WTC11 (cell line): ENCODE measurements at places on chromosomes 4 and X. TPM values are rescaled to one million over a fixed set of nuclear protein-coding genes. Genes with fewer than 3 reads are reported as not detected.

DNA sequence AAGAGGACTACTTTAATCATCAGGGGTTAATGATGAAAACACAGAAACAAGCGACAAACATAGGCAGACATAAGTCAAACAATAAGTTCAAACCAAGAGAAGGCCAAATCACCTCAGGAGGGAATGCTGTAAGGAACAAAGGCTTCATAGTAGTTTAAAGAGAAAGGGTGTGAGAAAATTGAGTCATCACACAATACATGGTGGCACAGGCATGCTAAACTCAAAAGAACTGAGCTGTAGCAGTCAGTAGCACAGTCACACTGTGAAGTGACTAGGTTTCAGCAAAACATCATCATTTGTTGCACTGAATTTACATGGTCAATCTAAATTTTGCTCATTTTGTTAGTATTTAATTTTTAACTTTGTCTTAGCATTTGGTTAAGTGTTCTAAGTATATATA is 24.2 kb downstream of the SMC1A start:
- no peak for DNase-seq

DNA sequence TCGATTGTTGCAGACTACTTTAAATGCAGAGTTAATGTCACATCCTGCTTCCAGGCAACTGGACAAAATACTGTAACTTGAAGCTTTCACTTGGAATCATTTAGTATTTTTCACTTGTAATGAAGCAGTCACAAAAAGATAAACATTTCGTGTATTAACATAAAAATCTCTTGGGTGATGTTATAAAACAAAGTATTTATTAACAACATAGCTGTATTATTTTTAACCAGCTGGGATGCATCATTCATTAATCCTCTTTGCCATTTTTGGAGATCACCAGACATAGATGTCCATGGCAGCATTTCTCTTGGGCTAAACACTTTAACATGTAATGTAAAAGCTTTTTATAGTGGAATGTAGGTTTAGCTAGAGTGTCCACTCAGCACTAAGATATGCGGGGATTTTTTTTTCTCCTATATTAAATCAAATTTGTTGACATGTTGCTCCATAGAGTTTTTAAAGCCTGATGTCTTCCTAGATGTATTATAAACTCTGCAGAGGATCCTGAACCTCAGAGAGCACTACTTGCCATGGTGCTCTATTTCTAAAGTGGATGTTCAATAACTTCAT is 193.7 kb upstream of the SPANXN4 start:
- no peak for DNase-seq

GRCh38 chrX:155998761-155999510 is 1.4 kb downstream of the IL9R start:
- no peak for DNase-seq

GRCh38 chr4:17557880-17558279 is 19.1 kb upstream of the LAP3 start:
- no peak for DNase-seq

GRCh38 chr4:5787311-5787710 is 76.3 kb downstream of the EVC start:
- DNase-seq, result no peak

DNA sequence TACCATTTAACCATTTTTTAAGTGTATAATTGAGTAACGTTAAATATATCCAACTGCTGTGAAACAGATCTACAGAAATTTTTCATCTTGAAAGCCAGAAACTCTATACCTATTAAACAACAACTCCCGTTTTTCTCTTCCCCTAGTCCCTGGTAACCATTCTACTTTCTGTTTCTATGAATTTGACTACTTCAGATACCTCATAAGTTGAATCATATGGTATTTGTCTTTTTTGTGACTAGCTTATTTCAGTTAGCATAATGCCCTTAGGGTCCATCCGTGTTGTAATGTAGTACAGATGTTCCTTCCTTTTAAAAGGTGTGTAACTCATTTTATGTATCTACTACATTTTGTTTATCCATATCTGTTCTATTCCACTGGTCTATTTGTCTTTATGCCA is 48.7 kb downstream of the STAG2 start:
- DNase-seq, result no peak

GRCh38 chr4:153542834-153543233 is 76.7 kb downstream of the TMEM131L start:
- peak; percentile 58 for DNase-seq

GRCh38 chrX:12986164-12986779 is 11.4 kb downstream of the TMSB4X start:
- DNase-seq, result no peak

DNA sequence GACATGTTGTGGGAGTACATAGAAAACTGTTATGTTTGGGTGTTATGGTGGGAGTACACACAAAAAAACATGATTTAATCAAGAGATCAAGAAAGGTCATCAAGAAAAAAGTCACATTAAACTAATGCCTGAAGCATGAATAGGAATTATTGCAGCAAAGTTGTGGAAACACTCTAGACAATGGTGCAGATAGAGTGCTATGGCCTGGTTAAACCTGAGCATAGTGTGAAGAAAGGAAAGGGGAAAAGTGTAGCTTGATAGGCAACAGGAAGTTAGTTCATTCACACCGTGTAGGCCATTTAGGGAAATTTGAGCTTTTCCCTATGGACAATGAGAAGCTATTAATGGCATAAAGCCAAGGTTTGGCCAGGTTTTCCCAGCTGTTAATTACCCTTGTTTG is 162.1 kb upstream of the EMCN start:
- no peak for DNase-seq

DNA sequence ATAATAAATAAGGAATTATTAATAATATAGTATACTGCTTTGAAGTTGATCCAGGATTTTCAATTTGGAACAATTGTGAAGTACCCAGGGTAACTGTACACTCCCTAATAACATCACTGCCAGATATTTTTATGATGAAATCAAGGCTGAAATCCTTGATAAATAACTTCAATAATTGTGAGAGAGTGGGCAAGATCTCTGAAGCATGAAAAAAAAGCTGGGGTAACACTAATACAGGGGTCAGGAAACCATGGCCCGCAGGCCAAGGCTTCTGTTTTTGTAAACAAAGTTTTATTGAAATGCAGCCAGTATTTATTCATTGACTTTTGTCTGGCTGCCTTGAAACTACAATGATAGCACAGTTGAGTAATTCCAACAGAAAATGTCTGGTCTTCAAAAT is 41.6 kb downstream of the CPEB2 start:
- no peak for DNase-seq

DNA sequence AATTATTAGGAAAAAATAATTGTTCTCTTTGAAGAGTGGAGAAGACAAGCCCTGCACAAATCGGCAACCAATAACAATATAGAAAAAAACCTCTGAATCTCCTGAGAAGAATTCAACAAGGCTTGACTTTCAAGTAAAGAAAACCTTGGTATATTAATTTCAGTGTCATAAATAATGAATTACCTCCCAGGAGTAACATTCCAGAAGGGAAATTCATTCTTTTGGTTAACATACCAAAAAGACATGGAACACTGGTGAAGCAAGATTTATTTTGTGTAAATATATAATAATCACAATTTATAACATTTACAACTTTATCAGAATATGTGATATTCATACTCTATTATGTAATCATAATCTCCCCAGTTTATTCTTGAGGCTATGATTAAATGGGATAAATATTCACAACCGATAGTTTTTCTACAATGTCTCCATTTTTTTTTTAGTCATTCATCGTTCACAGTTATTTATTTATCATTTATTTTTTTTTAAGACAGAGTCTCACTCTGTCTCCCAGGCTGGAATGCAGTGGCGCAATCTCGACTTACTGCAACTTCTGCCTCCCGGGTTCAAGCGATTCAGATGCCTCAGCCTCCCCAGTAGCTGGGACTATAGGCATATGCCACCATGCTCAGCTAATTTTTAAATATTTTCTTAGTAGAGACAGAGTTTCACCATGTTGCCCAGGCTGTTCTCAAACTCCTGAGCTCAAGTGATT is 53.0 kb upstream of the RPS6KA6 start:
- no peak for DNase-seq

DNA sequence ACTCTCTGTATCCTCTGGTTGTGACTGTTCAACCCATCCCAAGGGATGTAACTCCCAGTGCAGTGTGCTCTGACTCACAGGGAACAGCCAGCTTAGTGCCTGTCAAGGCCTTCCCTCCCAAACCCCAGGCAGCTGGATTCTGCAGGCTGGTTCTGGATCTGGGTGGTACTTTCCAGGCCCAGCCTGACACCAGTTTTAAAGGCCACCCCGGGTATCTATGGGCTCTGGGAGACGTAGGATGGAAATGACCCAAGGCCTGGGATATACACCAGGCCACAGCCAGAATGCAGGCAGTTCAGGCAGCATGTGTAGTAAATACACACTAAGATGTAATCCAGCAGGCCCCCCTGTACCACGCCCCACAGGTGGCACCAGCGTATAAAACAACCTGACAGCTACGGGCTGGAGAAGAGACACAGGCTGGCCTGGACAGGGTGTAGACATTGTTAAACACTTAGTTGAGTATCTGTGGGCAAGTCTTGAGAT is 64.2 kb downstream of the SPINK2 start:
- DNase-seq, result peak; percentile 23

DNA sequence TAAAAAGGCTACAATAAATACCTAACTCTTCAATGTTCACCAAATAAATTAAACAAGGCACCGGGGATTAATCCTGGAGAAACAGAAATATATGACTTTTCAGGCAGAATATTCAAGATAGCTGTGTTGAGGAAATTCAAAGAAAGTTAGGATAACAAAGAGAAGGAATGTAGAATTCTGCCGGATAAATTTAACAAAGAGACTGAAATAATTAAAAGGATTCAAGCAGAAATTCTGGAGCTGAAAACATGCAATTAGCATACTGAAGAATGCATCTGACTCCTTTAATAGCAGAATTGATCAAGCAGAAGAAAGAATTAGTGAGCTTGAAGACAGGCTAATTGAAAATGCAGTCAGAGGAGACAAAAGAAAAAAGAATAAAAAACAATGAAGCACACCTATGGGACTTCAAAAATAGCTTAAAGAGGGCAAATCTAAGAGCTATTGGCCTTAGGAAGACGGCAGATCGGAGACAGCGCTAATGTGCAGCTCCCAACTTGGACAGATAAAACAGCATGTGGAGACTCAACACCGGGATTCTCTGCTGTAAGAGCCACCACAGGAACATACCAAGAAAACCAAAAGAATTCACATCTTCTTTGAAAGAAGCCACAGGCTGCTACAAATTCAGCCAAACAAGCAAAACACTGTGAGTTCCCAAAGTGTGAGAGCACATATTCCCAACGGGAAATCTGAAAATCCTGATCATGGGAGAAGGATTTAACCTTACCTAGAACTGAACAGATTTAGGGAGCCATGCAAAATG is 1290.9 kb downstream of the PCDH18 start:
- DNase-seq, result no peak

DNA sequence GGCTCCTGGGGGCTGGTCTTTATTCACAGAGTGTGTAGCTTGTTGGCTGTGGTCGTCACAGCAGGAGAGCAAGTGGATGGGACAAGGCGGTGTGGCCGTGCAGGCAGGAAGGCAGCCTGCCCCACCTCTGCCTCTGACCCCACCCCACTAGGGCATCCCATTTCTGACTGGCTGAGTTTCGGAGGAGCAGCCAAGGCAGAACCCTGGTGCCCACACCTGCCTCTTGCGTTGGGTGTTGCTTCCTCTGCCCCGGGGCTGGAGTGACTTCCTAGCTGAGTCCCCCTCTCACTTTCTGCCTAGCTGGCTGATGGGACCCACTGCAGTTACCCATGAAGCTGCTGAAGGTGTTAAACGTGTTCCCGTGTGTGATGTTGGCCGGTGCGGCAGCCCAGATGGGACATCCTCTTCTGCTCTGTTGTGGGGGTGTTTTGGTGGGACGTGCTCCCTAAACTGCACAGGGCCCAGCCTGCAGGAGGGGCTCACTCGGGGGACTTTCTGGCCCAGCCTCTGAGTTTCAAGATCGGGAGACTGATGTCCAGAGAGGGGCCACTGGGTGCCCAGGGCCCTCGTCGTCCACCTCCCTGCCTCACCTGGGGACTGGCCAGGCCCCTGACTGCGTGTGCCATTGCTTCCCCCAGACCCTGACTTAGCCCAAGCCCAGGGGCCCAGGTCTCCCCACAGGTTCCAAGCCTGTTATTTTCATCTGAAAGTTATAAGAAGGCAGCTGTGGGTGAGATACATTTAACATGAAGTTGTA is 101.5 kb downstream of the PSAPL1 start:
- DNase-seq, result no peak

DNA sequence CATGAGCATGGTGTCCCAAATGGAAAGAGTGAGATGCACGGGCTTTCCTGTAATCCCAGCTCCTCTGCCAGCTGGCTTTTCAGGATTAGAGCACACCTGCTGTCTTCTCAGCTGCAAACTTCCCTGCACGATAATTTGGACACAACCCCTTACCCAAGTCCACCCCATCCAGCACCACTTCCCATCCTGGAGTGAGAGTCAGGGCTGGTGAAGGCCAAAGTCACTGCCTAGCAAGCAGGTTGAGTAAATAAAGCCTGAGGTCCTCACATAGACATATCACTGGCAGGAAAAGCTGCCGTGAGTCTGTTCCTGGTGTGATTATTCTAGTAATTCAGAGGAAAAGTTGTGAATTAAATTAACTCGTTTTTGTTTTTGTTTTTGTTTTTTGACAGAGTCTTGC is 113.9 kb upstream of the MBNL3 start:
- no peak for DNase-seq

DNA sequence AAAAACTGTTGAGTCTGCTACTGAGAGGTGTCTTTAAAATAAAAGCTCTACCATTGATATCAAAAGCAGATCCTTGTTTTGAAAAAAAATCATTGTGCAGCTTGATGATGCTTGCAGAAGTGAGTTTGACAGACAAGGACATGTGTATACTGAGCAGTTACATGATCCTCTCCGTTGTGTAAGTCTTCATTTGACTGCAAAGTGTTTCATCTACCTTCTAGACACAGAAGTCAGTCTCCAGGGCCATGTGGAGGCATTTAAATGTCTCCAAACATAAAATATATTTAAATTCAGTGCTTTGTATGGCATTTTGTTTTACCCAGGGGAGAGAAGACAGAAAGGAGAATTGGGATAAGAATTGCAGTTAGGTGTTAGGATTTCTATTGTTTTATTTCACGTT is 107.8 kb upstream of the MYOZ2 start:
- no peak for DNase-seq

DNA sequence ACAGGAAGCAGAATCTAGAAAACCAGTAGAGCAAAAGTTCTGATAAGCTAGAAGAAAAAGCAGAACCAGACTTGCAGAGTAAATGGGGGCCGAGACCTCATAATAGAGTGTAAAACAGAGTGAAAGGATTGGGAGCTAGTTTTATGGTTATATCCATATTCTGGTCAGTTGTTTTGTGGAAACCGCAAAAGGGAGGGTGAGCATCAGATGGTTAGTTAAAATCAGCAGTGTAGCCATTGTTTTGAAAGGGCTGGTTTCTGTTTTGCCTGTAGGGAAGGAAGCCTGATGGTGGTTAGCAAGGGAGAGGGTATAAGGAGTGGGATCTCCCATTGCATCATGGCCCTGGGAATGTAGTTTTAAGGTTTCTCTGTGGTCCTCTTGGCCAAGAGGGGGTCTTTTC is 17.2 kb upstream of the CCNI start:
- no peak for DNase-seq

XAGE2 gene
- not detected in 3 replicates for total RNA-seq

PDZD4 gene
- total RNA-seq, result 120 to 175 TPM (median 161 TPM) in 3 replicates

SLC9B1 gene
- 0.34 to 1.4 TPM (median 0.59 TPM) in 3 replicates for total RNA-seq

IL1RAPL2 gene
- total RNA-seq, result 0.07 to 0.18 TPM (median 0.09 TPM) in 3 replicates

PABPC1L2A gene
- total RNA-seq, result 0.39 to 1.1 TPM (median 0.83 TPM) in 3 replicates

GYG2 gene
- 47.6 to 53.6 TPM (median 52.8 TPM) in 3 replicates for total RNA-seq

FGD1 gene
- 32.8 to 36.3 TPM (median 33.7 TPM) in 3 replicates for total RNA-seq

NR0B1 gene
- total RNA-seq, result 0.09 to 0.20 TPM in 2 of 3 replicates, not detected in the other

ASB11 gene
- total RNA-seq, result not detected in 3 replicates

IGFBP7 gene
- total RNA-seq, result 1.0 to 1.5 TPM (median 1.4 TPM) in 3 replicates

FAM50A gene
- 50.2 to 51.8 TPM (median 51.1 TPM) in 3 replicates for total RNA-seq

PLAC8 gene
- total RNA-seq, result 1.4 to 3.1 TPM (median 1.6 TPM) in 3 replicates
